ENCODE measurements at places on chromosomes 4 and X. TPM values are rescaled to one million over a fixed set of nuclear protein-coding genes. Genes with fewer than 3 reads are reported as not detected.

BBS12 gene
- 1.8 TPM for polyA plus RNA-seq

- no peak for DNase-seq
Measured at GRCh38 chr4:38411981-38412536, 251.9 kb upstream of the KLF3 start.

DCAF4L1 gene
- not detected for polyA plus RNA-seq

DNA sequence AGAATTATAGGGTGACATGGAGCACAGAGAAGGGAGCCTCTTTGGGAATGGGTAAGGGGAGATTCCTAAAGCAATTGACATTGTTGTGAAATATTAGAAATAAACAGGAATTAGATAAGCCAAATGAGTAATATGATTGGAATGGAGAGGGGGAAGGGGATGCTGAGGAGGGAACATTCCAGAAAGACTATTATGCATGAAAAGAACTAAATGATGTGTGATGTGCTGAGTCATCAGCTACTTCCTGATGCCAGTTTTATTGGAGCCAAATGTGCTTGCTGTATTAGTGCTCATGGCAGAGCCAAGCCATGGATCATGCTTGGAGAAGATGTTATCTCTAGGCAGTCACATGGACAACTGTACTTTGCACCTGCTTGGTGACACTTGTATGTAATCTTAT, 189.0 kb upstream of the HCCS start:
- DNase-seq, result no peak

DNA sequence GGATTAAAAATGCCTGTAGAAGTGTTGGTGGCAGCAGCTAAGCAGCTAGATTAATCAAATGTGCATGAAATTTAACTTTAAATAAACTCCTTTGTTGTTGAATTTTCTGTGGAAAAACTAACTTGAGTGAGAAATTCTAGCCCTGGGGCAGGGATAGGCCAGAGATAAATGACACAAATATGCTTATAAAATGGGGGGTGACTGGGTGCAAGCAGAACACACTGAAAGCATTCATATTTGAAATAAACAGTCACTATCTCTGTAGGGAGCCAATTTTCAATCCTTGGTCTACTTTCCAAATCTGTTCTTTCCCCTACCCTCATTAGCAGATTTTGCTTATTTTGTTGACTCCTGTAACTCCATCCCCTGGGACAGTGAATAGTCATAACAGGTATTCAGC, 47.9 kb downstream of the RBPJ start:
- no peak for DNase-seq

ADGRG4 gene
- polyA plus RNA-seq, result not detected

DNA sequence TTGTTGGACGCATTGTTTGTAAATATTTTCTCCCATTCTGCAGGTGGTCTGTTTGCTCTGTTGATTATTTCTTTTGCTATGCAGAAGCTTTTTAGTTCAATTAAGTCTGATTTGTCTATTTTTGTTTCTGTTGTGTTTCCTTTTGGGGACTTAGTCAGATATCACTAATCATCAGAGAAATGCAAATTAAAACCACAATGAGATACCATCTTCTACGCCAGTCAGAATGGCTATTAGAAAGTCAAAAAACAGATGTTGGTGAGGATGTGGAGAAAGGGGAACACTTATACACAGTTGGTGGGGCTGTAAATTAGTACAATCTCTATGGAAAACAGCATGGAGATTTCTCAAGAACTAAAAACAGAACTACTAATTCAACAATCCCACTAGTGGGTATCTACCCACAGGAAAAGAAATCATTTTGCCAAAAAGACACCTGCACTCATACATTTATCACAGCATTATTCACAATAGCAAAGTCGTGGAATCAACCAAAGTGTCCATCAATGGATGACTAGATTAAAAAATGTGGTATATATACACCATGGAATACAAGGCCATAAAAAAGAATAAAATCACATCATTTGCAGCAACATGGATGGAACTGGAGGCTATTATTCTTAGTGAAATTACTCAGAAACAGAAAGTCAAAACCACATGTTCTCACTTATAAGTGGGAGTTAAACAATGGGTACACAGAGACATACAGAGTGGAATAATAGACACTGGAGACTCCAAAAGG, 8.1 kb downstream of the COQ2 start:
- DNase-seq, result no peak

DNA sequence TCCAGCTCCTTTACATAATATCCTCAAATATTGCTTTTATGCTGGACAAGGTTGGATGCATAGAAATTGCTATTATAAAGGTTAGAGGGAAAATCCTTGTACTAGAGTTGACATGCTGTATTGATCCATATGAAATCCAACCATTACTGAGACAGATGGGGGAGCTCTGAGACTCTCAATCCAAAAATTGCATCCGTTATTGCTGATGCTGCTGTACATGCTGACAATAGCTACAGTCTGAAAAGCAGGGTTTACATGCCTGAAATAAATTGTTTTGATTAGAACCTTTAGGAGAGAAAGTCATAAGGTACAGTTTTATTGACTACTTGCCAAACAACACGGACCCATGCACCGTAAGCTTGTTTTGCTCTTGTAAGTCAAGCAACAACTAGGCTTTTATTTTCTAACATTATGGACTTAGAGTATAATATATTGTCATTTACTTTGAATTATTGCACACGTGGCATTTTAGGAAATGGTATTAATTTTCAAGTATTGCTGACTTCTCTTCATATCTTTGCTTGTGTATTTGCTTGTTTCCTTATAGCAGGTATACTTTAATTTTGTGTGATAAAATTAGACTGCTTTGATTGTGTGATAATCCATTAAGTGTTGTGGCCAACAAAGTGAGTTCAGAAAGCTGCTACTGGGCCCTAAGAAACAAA, 1365.2 kb downstream of the STIM2 start:
- no peak for DNase-seq

DNA sequence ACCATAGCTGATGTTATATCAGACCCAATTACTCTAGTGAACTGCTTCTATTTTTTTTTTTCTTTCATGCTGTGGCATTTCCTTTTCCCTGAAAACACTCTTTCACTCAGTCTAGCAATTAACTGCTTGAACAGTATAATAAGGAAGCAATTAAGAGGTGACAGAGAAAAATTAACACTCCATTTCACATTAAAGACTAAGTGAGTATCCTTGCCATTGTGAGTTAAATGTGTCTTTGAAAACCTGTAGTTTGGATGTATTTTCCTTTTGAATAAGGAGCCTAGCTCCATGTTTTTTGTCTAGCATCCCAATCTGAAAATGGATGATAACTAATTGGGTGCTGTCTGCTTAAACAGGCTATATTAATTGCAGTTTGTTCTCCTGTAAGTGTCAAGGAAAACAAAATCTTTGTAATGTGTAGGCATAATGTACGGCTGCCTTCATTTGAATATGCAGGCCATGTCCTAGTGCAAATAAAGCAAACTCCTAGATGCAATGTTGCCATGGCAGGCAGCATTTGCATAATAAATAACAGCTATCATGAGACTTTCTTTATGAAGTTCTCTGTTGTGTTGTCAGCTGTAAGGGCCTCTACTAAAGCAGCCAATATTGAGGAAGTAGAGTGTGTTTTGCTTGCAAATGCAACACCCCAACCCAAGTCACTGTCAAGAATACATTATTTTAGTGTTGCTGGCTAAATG, 416.7 kb downstream of the ZIC3 start:
- DNase-seq, result no peak

DNA sequence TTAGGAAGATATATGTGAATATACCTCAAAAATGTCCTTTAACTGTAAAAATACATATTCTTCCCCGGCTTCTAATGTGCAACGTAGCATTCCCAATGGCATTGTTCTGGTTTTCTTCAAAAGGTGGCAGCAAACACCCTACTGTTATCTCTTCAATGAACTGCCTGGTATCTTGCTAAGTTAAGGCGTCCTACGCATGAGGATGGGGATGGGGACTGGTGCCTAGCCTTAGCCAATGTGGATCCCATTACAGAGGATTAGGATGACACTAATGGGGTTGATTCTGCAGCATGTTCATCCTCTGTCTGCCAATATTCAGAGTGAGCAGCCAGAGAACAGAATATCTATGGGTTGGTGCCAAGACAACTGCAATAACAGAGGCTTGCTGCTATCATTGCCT, 334.9 kb upstream of the ADGRL3 start:
- DNase-seq, result no peak

DNA sequence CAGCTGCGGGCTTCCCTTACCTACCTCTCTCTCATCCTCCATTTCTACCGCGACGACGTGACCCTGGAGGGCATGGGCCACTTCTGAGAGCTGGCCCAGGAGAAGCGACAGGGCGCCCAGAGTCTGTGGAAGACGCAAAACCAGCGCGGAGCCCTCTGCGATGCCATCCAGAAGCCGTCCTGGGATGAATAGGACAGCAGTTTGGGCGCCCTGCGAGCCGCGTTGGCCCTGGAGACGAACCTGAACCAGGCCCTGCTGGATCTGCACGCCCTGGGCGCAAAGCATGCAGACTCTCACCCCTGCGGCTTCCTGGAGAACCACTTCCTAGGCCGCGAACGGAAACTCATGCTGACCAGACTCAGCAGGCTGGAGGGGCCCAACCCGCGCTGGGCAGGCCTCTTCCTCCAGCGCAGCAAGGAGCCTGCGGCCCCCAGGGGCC, 52.7 kb upstream of the TMPRSS11F start:
- DNase-seq, result no peak

USP46 gene
- polyA plus RNA-seq, result 4.2 TPM

DNA sequence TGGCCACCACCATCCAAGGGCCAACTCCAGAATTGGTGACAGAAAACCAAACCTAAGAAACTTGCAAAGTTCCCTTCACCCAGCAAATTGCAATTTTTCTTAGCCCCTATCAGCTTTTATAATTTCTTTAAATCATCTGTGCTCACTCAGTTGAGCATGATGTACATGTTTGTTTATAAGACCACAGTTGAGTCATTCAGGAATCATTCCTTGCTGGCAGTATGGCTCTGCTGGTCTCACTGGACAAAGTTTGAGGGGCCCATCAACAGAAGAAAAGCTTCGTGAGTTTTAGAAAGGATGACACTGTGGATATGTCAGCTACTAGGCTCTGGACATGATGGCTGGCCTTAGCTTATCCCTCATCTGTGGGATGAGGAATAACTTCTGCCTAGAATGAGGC, 4.0 kb downstream of the TRPC5 start:
- DNase-seq, result no peak

DNA sequence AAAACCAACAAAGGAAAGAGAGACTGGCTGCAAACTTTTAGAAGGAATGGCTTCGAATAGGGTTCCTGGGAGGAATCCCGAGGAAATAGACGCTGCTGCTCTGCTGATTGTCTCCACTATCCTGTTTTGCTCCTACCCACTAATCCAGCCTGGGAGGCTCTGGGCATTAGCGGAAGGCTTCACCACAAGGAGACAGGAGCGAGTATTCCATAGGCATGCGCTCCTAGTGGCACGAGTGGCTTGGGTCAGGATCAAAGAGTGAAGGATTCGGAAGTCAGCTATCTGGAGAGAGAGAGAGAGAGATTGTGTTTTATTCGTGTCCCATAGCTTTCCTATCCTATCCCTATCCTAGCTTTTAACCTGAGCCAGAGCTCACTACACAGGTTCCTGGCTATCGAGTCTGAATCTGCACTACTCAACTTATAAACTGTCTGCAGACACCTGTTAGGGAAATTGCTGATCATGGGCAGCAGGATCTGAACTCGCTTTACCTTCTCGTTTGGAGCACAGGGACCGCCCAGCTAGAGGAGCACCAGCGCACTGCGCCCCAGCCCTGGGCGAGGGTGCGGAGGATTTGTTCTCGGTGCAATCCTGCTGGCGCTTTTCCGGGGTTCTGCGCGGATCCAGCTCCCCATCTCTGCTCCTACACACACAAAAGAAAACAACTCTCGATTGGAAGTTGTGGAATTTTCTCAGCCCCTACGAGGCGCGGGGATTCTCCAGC, 740 bp upstream of the NPY2R start:
- no peak for DNase-seq

PRSS48 gene
- polyA plus RNA-seq, result not detected

DNA sequence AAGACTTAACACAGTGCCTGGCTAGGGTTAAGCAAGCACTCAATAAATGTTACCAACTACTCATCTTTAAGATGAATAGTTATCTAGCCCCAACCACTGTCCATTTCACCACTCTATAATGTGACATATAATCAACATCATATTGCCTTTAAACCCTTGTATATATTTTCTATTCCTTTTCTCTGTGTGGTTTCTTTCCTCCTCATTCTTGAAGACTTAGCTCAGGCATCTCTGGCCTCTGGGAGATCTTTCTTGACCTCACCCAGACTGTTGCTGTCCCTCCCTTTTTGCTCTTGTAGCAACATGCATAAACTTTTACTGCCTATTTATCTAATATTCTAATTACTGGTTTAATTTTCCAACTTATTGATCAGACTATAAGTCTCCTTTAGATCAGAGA, 249.9 kb upstream of the MAB21L2 start:
- no peak for DNase-seq

DNA sequence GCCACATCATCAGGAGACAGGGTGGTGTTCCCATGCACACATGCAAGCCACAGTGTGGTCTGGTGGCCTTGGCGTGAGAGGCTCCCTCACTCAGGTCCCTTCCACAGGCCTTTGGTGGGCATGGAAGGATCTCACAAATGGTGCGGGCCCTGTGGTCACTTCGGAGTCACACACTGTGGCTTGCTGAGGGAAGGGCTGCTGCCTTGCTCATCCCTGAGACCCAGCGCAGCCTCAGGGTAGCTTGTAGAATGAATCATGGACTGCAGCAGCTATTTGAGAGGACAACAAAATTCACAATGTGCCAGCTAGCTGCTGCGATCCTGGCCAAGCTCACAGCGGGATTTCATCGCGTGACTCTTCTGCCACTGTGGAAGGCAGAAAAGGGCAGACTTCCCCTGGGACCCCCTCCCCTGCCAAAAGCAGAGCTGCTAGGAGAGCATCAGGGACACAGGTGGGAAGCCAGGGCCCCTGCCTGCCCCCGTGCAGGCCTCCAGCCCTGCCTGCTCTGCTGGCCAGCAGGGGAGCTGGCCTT, 106.4 kb downstream of the ABLIM2 start:
- no peak for DNase-seq

GRCh38 chr4:4204401-4204745, 22.4 kb downstream of the OTOP1 start:
- DNase-seq, result no peak

DNA sequence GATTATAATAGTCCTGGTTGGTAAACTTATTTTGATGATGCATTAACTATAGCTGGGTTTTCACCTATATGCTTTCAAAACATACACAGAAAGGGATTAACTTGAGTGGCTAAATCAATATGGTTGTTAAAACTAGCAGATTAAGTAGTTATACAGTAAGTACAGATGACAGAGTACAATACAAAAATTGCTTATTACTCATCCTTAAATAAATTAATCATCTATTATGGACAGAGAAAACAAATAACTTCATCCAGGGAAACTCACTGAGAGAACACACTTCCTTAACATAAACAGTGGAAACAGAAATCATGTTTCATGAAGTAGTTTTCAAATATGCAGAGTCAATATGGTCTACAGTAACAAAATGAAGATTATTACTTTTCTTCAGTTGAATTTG, 133.4 kb downstream of the AREG start:
- no peak for DNase-seq

USP17L17 gene
- polyA plus RNA-seq, result not detected

GRCh38 chr4:118335324-118335723, 17.5 kb downstream of the PRSS12 start:
- no peak for DNase-seq

FRMPD4 gene
- not detected for polyA plus RNA-seq

Data from sigmoid colon (tissue), 7 donors.